Suprapubic skin (tissue), 4 donors: ENCODE measurements at places on chromosomes 12 and 14. TPM values are rescaled to one million over a fixed set of nuclear protein-coding genes. Genes with fewer than 3 reads are reported as not detected.

Gene PLCZ1
- not detected for total RNA-seq

Gene NPFF
- not detected for total RNA-seq

Gene KRT75
- total RNA-seq = 27.8 TPM

Gene TAS2R8
- not detected for total RNA-seq
